ENCODE measurements at places on chromosomes 1 and 21.

- DNase-seq, result no peak
Measured at GRCh38 chr1:55955016-55955621, 624.2 kb downstream of the PLPP3 start.

GRCh38 chr1:67572594-67573221, 112.3 kb upstream of the GADD45A start:
- DNase-seq, result no peak

- DNase-seq, result no peak
Measured at GRCh38 chr1:168134642-168135041, 2.1 kb downstream of the GPR161 start.

DNA sequence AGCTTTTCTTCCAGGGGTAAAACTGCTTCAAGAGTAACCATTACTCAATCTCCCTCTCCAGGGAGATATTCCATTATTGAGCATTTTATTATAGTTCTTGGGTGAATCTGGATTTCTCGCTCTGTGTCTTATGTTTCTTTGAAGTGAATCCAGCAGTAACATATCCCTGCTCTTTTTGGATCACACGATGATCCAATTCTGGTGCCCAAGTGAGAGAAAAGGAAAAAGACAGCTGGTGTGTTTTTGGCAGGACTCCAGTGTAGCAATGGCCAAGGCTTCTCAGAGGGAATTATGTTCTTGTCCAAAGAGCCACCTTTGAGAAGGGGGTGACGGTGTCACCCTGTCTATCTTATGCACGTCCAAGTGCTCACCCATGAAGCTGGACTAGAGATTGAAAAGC, 140.3 kb upstream of the ERRFI1 start:
- no peak for DNase-seq

GRCh38 chr1:221823561-221823960, 81.7 kb upstream of the DUSP10 start:
- no peak for DNase-seq

DNA sequence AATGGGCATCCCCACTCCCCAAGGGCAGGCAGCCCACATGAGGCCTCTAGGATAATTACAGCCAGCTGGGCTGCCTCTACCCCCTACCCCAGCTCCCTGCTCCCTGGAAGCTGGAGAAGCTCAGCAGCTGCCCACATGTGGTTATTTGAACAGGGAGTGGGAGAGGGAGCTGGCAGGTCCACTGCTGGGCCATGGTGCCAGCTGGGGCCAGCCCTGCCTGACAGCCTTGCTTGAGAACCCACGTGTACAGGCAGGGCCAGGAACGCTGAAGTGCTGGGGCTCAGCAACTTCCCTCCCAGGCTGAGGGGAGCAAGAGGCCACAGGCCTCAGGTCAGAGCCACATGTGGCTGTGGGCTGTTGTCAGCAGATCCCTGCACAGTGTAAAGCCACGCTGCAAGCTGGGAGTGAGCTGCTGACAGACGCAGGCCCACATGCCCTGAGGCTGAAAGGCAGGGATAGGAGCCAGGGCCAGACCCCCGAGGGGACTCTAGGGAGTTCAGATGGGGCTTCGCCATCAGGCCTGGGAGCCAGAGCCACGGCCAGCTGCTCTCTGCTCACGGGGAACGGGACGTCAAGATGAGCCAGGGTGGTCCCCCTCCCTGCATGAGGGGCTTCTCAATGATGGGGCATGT, 129.0 kb downstream of the SYF2 start:
- no peak for DNase-seq

DNA sequence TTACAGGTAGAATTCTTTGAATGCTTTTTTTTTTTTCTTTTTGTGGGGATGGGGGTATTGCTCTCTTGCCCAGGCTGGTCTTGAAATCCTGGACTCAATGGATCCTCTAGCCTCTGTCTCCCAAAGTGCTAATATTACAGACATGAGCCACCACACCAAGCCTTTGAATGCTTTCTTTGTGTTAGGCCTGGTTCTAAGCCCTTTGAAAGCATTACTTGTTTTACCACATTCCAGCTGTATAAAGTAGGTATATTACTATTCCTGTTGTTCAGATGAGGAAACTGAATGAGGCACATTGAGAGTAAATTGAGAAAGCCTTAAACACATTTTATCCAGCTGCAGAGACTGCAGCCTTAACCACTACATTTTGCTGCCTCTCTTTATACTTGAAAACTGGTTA, 841.8 kb upstream of the ADGRL4 start:
- no peak for DNase-seq

GRCh38 chr1:201719812-201720521, 109.0 kb upstream of the IPO9 start:
- no peak for DNase-seq

- no peak for DNase-seq
Measured at GRCh38 chr1:2489615-2490014, 13.5 kb downstream of the PLCH2 start.

GRCh38 chr1:85179522-85179921, 21.3 kb downstream of the SYDE2 start:
- no peak for DNase-seq

DNA sequence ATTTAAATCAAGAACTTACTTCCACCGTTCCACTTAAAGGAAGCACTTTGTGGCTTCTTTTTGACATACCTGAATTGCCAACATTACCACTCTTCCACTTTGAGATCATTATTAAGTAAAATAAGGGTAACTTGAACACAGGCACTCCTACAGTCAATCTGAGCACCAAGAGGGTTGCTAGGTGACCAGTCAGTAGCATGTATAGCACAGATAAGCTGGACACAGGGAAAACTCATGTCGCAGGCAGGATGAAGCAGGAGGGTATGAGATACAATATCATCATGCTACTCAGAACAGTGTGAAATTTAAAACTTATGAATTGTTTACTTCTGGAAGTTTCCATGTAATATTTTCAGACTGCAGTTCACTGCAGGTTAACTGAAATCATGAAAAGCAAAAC, 47.0 kb upstream of the RAP1GAP start:
- no peak for DNase-seq

- no peak for DNase-seq
Measured at GRCh38 chr1:182995894-182996293, 27.3 kb upstream of the LAMC1 start.

DNA sequence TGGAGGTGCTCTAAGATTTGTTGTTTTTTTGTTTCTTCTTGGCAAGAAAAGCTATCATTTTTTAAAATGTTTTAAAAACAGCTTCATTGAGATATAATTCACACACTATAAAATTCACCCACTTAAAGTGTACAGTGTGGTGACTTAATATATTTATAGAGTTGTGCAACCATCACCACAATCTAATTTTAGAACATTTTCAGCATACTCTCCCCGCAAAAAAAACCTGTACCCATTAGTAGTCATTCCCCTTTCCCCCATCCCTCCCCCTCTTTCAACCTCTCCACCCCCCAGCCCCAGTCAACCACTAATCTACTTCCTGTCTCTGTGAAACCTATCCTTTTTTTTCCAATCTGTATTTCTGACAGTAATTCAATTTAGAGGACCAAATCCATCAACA, 30.6 kb downstream of the ZC3H11B start:
- DNase-seq, result no peak

- no peak for DNase-seq
Measured at GRCh38 chr1:195898924-195899323, 709.3 kb downstream of the KCNT2 start.

DNA sequence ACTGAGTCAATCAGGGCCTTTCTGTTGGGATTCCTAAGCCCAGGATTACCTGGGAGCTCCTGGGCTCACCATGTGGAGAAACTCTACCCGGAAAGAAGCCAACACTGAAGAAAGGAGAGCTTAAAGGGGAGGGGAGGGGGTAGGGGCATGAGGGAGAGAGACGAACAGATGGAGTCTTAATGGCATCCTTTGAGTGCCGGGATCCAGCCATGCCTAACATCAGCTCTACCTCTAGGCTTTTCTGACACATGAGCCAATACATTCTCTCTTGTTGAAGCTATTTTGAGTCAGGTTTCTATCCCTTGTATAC, 75.0 kb downstream of the NPHP4 start:
- DNase-seq, result no peak

GRCh38 chr1:51963592-51964308, 26.8 kb downstream of the RAB3B start:
- DNase-seq, result no peak

DNA sequence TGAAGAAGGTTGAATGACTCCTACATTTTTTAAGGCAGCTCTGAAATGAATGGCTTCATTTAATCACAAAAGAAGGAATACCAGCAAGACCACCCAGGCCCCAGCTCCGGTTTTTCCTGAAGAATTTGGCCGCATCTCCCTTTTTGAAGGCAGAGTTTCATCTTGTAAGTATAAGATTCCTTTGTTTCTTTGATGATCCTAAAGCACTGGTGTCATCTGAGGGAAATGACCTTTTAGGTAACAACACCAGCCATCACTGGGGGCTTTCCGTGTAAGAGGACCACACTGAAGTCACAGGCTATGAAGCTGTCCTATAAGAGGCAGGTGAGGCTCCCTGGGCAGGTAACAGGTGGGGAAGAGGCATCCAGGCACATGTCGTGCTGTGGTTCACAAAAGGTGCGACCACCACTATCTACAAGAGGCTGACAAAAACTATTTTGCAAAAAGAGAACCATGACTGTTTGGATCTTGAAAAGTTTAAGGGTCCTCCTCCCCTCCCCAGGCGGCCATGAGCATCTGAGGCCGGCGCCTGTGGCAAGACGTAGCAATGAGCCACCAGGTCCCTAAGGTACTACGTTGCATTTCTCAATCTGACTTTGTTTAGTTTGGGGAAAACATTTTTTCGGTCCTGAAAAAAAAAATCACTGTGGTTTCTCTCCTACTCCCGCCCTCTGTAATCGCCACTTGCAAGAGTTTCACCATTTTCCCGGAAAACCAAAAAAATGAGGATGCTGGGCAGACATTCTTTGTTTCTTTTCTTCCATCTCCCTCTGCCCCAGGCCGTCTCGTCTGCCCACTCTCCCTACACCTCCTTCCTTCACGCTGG, 46.3 kb upstream of the IRF2BP2 start:
- DNase-seq, result no peak
